Temporal lobe (tissue), 4 donors: ENCODE measurements at places on chromosomes 12 and 14. TPM values are rescaled to one million over a fixed set of nuclear protein-coding genes. Genes with fewer than 3 reads are reported as not detected.

Gene GLI1
- 0.25 TPM for total RNA-seq

Gene RHEBL1
- total RNA-seq, result 0.49 TPM

Gene KLRC1
- total RNA-seq, result not detected

Gene KCNH3
- 3.2 TPM for total RNA-seq
